ENCODE measurements at places on chromosomes 4 and X.

DNA sequence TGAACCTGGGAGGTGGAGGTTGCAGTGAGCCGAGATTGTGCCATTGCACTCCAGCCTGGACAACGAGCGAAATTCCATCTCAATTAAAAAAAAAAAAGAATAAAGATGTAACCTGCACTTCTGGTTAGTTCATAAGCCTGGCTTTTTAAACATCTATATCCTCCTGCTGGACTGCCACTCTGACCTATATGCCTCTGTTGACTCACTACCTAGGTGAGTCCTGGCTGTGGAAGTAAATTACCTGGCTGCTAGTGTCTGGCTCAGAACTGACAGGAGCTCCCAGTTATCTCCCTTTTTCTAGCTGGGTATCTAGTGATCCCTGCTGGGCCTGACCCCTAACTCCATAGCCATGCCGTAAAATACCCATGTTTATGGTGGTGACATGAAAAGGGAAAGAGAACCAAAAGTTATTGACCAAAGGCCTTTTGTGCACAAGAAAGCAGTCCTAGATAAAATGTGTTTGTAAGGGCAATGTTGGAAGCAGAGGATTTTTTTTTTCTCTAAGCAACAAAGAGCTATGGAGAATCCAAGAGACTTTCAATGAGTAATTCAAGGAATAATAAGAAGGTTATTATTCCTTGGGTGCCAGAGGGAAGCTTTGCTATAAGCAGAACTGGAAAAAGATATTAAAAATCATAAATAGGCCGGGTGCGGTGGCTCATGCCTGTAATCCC lies 10.4 kb upstream of the G3BP2 start:
- DNase-seq, result no peak

GRCh38 chrX:153521034-153521433 lies 3.6 kb downstream of the ATP2B3 start:
- DNase-seq, result no peak

- DNase-seq, result no peak
Measured at GRCh38 chr4:122003335-122003734, 51.5 kb upstream of the TRPC3 start.

DNA sequence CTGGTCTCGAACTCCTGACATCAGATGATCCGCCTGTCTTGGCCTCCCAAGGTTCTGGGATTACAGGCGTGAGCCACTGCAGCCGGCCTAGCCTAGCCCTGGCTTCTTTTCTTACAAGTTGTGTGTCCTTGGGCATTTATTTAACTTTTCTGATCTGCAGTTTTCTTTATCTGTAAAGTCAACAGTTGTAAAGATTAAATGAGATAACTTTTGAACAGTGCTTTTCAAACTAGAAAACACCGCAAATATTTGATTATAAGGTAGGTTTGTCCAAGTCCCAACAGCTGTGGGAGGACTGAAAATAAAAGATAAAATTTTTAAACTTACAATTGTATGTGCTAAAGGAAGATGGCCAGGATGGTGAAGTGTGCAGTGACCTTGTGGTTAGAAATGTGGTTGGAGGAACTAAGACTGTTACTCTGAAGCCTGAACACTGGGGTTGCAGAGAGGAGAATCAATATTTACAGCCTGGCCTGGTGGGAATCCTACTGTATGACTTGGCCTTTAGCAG lies 44.8 kb downstream of the GSX2 start:
- no peak for DNase-seq

DNA sequence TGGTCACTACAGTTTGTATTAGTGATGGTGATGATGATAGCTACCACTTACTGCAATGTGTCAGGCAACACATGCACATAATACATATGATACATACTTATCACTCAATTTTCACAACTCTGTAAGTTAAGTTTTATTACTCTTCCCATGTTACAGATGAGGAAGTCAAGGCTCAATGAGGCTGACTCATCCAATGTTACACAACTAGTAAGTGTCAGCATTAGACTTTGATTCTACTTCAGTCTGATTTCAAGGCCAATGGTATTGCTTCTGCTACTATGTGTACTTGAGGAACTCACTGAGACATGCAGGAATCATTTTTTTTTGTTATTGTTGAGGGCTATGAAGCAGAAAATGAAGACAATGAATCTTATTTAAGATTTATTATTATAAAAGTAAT lies 96.4 kb upstream of the TRPC5OS start:
- DNase-seq, result no peak

DNA sequence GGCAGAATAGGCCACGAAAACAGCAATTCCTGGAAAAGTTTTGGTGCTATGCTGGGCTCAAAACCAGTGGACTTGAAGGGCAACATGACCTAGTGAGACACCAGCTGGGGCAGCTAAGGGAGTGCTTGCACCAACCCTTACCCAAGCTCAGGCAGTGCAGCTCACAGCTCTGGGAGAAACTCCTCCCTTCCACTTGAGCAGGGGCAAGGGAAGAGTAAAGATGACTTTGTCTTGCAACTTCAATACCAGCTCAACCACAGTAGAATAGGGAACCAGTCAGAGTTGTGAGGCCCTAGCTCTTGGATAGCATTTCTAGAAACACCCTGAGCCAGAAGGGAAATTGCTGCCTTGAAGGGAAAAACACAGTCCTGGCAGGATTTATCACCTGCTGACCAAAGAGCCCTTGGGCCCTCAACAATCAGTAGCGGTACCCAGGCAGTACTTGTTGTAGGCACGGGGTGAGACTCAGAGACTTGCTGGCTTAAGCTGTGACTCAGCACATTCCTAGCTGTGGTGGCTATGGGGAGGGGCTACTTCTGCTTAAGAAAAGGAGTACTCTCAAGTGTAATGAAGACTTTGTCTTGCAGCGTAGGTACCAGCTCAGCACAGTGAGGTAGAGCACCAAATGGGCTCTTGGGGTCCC lies 19.7 kb upstream of the ABCG2 start:
- no peak for DNase-seq

DNA sequence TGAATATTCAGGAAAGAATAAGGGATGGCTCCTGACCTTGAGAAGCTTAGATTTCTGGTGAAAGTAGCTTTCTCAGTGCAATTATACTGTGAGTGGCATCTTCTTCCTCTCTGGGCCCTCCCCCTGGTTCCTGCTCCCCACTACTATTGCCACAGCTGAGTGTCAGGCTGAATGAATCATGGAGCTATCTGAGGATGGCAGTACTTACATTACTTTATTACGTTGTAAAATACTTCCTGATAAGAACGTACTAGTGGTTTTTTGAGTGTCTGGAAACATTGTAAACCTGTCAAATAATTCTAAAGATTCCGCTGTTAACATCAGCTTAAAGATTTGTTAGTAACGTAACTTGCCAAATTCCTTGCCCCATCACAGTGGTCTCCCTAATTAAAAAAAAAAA lies 36.2 kb downstream of the ARHGAP10 start:
- DNase-seq, result no peak

DNA sequence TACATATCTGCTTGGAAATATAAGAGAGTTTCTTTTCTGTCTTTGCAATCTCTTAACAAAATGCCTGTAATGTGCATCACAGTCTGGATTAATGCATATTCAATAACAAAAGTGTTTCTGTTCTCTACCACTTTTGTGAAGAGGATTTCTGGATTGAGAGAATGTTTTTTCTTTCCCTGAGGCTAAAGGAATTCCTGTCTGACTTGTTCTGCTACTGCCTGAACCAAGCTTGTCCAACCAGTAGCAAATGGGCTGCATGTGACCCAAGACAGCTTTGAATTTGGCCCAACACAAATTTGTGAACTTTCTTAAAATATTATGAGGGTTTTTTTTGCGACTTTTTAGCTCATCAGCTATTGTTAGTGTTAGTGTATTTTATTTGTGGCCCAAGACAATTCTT lies 1133.9 kb downstream of the SH3BGRL start:
- no peak for DNase-seq

- DNase-seq, result no peak
Measured at GRCh38 chr4:147550626-147551246, 66.5 kb upstream of the TMEM184C start.

GRCh38 chrX:110004731-110005369 lies 1.9 kb downstream of the TMEM164 start:
- DNase-seq, result no peak

GRCh38 chrX:11739776-11740175 lies 18.3 kb upstream of the MSL3 start:
- no peak for DNase-seq

DNA sequence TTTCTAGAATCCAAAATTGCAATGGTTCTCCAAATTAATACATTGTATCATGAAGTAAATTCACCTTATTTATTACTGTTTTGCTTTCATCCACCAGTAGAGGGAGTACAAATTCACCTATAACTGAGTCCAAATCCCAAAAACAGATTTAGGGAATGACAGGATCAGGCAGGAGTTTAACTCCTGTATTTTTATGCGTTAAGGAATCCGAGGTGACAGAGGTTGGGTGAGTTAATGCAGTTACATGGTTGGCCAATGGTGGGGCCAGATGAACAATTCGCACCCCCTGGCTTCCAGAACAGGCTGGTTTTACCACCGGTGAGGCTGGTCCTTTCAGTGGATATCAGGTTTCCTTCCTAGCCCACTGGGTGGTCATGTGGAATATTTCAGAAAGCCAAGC lies 82.4 kb downstream of the MTNR1A start:
- no peak for DNase-seq

GRCh38 chrX:67777148-67777547 lies 233.3 kb downstream of the AR start:
- DNase-seq, result no peak

- no peak for DNase-seq
Measured at GRCh38 chrX:118655561-118656246, 71.7 kb upstream of the IL13RA1 start.

GRCh38 chrX:41868392-41868977 lies 54.9 kb downstream of the CASK start:
- DNase-seq, result no peak

DNA sequence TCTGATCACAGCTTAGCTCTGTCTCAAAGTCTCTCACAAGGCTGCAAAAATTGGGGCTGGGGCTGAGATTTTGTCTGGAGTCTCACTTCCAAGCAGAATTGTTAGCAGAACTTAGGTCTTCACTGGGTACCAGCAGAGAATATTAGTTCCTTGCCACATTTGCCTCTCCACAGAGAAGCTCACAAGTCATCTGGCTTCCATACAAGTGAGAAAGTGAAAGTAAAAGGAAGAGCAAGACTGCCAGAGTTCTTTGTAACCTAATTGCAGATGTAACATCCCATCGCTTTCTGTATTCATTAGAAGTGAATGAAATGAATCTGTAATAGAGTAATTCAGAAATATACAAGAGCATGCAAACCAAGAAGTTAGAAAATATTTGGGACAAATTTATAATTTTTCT lies 624.1 kb upstream of the GNPDA2 start:
- DNase-seq, result no peak

DNA sequence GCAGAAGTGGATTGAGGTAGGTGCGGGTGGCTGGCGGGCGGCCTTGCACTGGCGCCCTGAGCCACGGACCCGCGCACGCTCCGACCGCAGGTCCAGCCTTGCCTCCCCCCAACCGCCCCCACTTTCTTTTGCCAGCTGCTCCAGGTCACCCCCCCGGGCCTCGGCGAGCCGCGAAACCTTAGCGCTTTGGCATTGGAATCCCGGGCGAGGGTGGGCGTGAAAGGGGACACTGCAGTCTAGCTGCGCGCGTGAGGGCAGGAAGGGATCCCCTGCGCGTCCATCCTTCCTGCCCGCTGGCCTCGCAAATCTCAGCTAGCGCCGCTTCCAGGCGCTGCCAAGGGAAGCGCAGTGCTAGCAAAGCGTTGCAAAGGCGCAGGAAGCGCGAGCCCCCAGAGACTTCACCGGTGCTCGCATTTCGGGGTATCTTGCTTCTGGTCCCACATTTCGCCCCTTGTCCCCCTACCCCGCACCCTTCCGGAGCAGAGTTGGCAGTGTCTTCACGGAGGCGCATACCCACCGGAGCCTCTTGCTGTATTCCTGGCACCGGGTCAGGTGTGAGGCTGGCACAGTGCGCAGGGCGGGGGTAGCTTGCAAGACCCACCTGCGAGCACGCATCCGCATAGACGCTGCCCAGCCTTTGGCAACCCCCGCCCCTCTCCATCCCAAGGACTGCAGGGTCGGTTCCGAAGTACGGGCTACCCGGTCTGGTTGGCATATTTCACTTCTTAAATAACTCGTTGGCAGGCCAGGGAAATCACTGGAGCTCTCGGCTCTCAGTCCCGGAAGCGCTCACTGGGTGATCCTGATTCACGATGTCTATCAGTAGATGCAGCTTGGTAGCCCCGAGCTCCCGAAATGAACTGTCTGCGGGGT lies 104.4 kb downstream of the UCHL1 start:
- DNase-seq, result no peak

DNA sequence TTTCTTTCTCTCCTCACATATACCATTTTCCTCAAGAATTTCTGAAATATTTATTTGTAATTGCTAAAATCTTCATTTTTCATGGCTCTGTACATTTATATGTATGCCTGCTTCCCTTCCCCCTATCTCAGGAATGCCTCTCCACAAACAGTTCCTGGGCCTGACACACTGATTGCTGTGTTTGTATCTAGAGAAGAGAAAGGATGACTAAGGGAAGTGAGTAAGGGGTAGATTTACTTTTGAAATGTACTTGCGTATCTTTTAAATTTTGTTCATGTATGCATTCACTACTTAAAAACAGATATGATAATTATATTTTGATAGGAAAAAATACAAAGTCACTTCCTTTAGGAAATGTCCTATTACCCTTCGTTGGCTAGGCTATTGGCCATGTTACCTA lies 790.8 kb downstream of the PCDH18 start:
- no peak for DNase-seq

DNA sequence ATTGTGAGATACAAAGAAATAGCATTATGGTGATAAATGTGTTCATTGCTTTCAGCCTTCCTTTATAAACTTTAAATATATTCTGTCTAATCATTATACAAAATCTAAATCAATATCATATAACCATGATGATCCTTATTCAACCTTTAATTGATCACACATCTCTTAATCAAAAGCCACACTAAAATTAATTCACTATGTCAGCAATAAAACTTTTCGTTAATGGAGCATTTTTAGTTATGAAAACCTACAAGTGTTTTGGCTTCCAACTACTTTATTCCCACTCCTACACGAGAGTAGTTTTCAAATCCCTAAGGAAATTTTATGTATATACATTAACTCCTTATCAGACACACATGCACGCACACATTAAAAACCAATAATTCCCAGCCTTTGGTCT lies 530.2 kb downstream of the KCTD8 start:
- no peak for DNase-seq

- no peak for DNase-seq
Measured at GRCh38 chr4:38241541-38241940, 281.3 kb downstream of the PTTG2 start.

Data from stimulated activated CD8-positive, alpha-beta memory T cell treated with anti-CD3 and anti-CD28 coated beads, Interleukin-4, amount 100 ng/mL, for 1 hour (primary cell).